ENCODE measurements at places on chromosomes 7 and 10. TPM values are rescaled to one million over a fixed set of nuclear protein-coding genes. Genes with fewer than 3 reads are reported as not detected.

- no peak for DNase-seq
These were observed 32.8 kb upstream of the CFAP46 start for GRCh38 chr10:132974886-132975830.

GRCh38 chr10:72340510-72341261 is 14.0 kb downstream of the DNAJB12 start:
- DNase-seq, result peak; percentile 89

DNA sequence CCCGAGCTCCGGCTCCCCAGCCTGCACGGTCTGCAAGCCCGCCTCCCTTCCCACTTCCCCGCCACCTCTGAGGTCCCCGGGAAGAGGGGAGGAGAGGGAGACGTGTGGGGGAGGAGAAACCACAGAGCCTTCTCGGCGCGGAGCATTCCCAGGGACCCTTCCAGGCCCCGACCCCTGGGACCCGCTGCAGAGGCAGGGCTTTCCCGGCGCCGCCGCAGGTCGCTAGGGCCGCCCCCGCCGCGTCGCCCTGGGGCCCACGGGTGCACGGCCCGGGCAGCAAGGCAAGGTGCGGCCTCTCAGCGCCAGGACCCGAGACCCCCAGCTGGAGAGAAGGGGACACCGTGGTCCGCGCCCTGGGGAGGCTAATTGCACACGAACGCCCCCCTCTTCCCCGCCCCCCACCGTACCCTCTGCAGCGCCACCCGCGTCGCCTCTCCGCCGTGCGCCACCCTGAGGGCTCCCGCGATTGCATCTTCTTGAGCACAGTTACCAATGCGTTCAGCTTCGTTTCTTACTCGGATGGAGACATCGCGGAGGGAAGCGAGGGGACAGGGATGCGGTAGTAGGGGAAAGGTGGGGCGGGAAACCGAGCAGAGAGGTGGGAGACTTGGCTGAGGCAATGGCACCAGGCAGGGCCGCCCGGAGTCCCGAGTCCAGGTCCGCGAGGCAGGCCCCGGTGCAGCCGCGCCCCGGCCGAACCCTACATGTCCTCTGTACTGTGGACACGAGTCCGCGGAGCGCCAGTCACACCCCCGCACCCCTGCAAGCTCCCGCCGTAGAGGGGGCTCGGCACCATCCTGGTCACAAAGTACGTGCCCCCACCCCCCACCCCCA is 28.9 kb downstream of the SKIDA1 start:
- peak; percentile 55 for DNase-seq

DNA sequence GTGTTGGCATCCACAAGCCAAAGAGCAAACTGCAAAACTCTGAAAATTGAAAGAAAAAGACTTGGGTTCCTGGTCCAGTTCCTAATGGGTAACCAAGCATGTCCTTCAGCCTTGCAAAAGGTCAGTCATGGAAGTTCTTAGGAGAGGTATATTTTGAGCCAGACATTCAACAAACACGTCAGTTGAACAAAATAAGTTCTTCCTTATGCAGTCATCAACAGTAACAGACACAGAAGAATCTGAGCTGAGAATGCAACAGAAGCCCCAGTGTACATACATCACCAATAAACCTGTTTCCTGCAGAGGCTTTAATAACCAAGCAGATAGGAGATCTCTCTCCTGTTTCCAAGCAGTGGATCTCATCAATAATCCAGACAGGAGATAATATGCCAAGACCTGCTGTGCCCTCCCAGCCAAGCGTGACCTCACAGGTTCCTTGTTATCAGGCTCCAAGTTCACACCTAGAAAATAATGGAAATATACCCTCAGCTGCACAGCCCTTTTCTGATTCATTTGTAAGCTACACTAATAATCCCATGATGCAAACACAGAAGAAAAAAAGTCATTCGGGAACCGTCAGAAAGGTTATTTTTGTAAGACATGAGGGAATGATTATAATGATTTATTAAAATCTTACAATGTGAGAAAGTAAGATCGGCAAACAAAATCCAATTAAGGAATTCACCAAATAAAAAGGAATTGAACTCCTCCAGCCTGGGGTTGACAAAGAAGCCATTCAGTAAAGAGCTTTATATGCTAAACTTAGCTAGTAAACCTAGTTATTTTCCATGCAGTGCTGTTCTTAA is 90.7 kb downstream of the DGKI start:
- no peak for DNase-seq

GRCh38 chr10:93115661-93116383 is 42.1 kb downstream of the CYP26A1 start:
- DNase-seq, result peak; percentile 78

The IGFBP1 gene
- not detected for total RNA-seq

DNA sequence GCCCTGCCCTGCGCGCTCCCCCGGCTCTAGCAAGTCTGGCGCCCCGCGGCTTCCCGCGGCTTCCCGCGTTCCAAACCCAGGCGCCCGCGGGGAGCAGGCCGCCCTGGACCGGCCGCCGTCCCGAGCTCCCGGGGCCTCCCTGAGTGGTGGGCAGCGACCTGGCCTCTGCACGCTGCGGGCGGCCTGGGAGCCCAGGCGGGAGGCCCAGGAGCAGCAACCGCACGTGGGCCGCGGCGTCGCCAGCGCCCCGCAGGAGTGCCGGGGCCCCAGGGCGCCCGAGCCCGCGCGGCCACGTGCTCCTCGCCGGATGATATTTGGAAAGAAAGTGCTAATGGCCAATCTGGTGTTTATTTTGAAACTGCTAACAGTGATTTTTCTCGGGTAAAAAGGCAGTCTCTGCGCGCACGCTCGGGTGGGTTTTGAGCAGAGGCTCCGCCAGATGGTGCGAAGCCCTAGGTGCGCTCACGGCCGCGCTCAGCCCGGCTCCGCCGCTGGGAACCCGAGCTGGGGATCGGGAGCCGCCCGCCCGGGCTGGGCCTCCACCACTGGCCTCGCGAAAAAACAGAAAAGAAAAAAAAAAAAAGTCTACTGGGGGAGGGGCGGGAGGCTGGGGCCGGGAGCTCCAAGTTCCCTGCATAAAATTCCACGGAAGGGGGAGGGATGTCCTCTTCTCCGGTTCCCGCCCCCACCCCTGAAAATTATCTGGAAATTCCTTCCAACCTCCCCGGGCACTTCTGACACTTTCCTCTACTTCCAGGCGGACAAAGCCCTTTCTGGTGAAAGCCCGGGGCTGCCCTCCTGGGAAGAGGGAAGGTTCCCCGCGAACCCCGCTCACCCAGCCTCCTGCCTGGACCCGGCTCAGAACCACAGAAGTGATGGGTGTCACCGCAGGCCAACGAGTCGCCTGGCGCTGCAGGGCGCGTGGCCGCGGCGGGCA is 4.3 kb downstream of the EBF3 start:
- DNase-seq, result no peak

DNA sequence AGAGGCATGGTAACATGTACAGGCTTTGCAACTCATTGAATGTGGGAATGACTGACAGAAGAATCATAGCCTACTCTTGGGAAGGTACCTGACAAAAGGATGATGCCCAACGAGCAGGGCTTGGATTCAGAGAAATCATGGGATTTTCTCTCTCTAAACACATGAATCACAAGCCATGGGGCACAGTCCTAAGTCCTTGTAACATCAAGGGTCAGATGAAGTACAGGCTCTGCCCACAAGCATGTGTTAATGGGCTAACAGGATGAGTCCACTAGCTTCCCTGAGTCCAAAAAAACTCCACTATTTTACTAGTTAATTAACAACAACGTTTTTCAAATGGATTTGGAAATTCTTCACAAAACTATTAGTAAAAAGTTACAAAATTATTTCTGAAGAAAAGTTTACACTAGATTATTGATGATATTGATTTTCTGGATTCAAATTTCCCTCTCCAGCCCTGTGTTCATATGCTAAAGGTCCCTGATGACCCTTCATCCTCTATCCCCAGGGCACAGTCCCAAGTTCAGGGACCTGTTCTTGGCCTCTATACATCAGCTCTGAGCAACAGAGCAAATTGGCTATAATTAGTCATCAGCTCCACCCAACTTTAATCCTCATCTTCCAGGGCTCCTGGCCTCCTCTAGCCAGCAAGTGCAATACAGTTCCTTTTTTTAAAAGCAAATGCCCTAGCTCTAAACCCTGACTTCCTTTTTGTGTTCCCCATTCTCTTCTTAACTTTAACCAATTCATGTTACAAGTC is 99.8 kb downstream of the GSAP start:
- no peak for DNase-seq

DNA sequence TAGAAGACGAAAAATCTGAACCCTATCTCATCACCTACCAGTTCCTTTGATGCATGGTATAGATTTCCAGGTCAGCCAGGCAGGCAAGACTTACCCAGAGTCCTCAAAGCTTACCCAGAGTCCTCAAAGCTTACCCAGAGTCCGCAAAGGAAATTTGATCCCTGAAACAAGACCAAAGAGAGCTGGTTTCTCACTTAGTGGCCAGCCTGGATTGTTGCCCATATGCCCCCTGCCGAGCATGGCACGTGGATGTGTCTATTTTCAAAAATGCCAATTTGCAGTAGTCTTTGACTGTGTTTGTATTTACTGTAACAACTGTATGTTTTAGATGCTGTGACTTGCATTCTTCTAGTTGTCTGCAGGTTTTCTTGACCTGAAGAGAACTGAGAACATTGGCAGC is 120.2 kb upstream of the STARD3NL start:
- no peak for DNase-seq

DNA sequence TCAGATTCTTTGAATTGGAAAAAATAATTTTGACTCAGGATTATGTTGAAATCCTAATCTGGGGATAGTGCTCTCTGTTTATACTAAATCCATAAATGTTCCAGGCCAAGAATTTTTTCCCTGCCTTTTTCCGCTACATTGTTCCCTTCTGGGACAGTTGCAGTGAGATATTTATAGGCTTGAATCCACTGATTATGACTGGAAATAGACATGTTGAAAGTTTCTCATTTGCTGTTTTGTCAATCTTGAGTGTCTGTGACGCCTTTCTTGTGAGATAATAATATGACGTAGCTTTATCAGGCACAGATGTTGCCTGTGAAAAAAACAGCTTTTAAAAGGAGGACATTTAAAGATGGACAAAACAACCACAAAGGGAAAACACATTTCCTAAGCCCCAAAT is 155.9 kb downstream of the ARID5B start:
- DNase-seq, result no peak

GRCh38 chr10:124044143-124044862 is 49.1 kb downstream of the CHST15 start:
- no peak for DNase-seq

The ANKRD61 gene
- 0.33 TPM for total RNA-seq

- no peak for DNase-seq
These were observed 57.0 kb upstream of the GPR158 start for GRCh38 chr10:25117757-25118156.

DNA sequence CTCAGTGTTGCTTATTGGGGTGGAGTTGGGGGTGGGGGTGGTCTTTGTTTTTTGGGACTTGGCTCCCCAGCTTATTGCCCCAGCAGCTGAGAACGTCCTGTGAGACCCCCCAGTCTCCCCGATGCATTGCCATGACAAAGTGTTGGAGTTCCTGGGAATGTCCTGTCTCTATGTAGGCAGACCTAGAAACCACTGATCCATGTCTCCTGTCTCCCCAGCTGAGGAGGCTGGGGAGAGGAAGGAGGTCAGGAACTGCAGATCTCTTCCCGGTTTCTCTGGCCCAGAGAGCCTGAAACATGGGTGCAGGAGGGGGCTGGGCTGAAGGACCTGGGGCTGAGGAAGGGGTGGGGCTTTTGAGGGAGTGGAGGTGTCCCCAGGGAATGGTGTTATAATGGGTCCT is 80.2 kb upstream of the GTF2IRD1 start:
- no peak for DNase-seq

- no peak for DNase-seq
These were observed 1249.9 kb upstream of the AUTS2 start for GRCh38 chr7:68348401-68348800.

Measured in activated naive CD4-positive, alpha-beta T cell treated with anti-CD3 and anti-CD28 coated beads, Interleukin-2, amount 50 U/mL, for 72 hours (primary cell).